Activated T-cell treated with anti-CD3 and anti-CD28 coated beads, Interleukin-2, amount 50 U/mL, for 4 hours (primary cell): ENCODE measurements at places on chromosomes 7 and 10. TPM values are rescaled to one million over a fixed set of nuclear protein-coding genes. Genes with fewer than 3 reads are reported as not detected.

The GSTO2 gene
- 0.33 TPM for total RNA-seq

The EFCAB10 gene
- total RNA-seq, result not detected

The LRRC61 gene
- 29.4 TPM for total RNA-seq

The NRCAM gene
- 0.73 TPM for total RNA-seq

The CPN1 gene
- total RNA-seq, result not detected

The ELN gene
- 0.15 TPM for total RNA-seq

The CALML5 gene
- total RNA-seq, result not detected

GRCh38 chr7:25781704-25782103, 370.3 kb upstream of the NFE2L3 start:
- no peak for DNase-seq

DNA sequence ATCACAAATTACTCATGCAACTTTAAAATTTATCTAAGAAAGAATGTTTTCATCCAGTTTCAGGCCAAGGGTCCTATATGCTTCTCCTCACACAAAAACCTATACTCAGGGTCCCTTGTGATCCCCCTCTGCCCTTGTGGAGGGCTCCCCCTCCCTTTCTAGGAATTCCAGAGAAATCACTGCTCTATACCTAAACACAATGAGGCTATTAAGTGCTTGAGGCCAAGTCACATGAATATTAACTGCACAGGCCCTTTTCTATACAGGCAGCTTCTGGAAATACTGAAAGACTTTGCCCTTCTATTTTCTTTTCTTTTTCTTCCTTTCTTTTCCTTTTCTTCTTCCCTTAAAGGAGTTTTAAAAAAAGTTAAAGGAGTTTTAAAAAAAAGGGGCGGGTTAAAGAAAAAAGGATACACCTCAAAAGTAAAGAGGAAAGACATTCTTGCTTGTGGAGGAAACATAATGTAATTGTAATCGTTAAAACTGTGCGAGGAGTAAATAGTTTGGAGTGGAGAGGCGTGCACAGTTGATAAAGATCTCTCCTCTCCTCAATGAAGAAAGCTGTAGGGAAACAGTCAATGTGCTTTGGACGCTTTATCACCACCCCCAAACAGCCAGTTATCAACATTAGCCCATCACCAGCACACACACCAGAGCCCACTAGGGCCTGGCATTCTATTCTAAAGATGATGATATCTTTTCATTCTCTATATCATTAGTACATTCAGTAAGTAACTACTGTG, 16.4 kb downstream of the GRB10 start:
- DNase-seq, result no peak

DNA sequence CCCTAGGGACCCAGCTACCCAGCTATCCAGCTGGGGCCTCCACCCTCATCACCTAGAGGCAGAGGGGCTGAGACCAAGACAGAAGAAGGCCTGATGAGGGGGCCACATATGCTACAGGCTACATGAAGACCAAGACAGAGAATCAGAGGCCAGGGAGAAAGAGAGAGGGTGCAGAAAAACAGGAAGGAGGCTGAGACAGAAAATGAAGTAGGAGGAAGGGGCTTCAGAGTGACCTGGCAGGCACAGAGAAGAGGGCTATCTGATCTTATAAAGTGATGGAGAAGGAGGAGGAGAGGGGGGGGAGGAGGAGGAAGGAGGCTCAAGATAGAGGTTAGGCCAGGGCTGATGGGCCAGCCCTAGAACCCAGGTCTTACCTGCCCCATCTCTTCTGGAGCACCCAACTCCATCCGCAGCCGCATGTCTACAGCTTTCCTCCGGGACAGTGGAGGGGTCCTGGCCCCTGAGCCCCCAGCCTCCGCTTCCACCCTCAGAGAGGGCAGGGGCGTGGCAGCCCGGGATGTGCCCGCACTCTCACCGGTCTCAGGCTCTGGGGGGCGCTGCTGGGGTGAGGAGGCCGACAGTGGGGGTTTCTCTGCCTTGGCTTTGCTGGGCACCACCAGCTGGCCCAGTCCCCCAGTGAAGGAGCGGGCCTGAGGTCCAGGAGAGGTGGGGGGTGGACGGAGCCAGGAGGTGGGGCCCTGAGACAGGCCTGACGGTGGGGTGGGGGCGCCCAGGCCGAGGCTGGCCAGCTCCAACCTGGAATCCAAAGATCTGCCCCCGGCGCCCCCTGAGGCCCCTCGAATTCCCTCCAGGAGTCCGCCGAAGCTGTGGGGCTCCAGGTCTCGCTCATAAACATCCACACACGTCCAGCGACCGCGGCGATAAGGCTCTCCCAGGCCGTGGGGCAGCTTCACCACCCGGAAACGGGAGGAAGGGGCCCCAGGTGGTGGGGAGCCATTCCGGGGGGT, 1.8 kb downstream of the TSC22D4 start:
- no peak for DNase-seq

- DNase-seq, result no peak
These were observed 10.1 kb upstream of the CELF2 start for GRCh38 chr10:11007476-11008020.

DNA sequence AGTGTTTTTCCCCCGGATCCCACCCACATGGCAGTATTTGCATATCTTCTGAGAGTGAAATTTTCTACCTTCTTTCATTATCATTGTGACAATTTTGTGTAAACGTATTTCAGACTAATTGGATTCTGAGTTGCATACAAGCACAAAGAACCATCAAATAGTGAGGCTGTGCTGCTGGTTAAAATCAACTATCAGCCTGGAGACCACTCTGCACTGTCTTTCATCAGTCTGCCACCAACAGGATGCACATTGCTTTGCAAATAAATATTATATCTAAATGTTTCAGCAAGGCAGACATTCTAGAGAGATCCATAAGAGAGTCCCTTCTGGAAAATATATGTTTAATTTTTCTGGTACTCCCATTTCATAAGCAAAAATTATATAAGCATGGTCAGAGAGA, 851.8 kb downstream of the XPNPEP1 start:
- DNase-seq, result no peak

DNA sequence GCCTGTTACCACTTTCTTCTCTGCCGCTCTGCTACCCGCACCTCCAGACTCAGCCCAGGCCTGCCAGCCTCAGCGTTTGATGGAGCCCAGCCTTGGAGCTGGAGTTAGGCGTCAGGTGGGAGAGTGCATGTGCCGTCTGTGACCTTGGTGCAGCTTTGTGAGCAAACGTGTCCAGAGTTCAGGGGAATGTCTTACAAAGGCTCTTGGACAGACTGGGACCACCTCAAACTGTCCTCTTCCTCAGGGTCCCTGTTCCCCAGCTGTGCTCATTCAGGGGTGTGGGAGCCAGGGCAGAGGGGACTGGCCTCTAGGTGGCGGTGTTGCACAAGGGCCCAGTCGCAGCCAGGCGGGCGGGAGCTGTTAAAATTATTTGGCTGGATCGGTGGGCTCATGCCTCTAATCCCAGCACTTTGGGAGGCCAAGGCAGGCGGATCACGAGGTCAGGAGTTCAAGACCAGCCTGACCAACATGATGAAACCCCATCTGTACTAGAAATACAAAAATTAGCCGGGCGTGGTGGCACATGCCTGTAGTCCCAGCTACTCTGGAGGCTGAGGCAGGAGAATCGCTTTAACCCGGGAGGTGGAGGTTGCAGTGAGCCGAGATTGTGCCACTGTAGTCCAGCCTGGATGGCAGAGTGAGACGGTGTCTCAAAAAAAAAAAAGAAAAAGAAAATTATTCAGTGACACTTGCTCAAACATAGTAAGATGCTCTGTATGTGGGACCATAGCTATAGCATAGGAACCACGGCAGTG, 89.2 kb downstream of the ADCY1 start:
- DNase-seq, result no peak

- no peak for DNase-seq
These were observed 1.3 kb downstream of the EGR2 start for GRCh38 chr10:62814756-62815380.

GRCh38 chr10:111506266-111507034, 429.6 kb downstream of the ADRA2A start:
- DNase-seq, result no peak

DNA sequence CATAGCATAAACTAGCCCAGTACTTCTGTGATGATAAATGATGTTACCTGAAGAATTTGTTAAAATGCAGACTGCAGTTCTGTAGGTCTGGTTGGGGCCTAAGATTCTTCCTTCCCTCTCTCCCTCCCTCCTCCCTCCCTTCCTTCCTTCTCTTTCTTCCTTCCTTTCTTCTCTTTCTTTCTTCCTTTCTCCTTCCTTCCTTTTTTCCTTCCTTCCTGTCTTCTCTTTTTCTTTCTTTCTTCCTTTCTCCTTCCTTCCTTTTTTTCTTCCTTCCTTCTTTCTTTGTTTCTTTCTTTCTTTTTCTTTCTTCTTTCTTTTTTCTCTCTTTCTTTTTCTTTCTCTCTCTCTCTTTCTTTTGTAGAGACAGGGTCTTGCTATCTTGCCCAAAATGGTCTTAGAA, 3.7 kb upstream of the SLC25A28 start:
- DNase-seq, result no peak

GRCh38 chr10:36681751-36682632, 443.4 kb upstream of the ANKRD30A start:
- DNase-seq, result no peak

DNA sequence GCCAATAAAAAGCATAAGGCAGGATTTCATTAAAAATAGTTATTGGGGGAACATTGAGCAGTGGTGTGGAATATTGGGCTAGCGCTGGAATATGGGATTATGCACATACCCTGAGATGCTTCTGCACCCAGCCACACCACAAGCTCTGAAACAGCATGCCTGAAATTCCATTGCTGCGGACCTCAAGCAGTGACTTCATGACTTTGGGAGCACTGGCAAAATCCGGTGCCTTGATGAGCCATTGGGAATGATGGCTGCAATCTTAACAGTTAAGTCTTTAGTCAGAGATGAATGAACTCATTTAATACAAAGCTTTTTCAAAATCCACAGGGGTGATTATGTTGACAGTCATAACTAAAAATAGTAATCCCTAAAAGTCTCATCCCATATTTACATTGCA, 274.7 kb upstream of the MTPN start:
- DNase-seq, result no peak

DNA sequence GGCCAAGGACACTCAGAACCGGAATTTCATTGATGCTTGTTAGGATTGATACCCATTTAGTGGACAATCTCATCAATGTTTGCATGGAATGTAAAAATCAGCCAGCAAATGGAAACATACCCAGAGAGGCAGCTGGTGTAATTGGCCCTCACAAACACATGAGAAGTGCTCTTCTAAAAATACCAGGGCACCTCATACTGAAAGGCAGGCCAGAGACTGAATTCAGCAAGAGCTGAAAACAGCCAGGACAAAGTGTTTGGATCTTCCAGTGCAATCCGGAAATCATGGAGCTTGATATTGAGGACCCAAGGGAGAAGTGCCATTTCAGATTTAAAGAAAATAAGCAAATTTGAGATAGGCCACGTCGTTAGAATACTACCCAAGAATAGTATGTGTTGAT, 498.6 kb downstream of the GALNT17 start:
- no peak for DNase-seq

DNA sequence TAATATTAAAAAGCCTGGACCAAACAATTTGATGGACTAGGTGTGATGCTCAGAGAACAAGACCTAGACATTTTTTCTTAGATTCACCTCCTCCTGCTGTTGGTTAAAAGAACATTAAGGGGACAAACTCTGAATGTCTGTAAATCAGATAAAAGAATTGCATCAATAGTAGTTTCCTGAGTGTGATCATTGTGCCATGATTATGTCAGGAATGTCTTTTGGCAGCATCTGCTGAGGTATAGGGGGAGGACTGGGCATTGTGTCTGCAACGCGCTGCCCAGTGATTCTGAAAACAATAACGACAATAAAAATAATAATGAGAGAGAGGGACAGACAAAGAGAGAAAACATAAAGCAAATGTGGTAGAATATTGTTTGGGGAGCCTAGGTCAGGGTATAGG, 6.9 kb downstream of the C7orf57 start:
- no peak for DNase-seq

DNA sequence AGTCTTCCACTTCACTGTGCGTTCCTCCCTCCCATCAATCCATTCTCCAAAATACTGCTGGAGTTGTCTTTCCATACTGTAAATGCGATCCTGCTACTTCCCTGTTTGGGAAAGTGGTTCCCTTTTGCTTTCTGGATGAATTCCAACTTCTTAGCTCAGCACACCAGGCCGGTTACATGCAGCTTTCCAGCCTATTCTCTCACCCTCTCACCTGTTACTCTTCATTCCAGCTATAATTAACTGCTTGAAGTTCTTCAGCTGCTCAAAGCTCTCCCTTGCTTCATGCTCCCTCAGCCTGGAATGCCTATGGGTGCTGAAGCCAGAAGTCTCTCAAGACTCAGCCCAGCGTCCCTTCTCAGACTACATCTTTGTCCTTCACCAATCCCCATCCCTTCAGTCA, 6.0 kb upstream of the ZNRF2 start:
- DNase-seq, result no peak

DNA sequence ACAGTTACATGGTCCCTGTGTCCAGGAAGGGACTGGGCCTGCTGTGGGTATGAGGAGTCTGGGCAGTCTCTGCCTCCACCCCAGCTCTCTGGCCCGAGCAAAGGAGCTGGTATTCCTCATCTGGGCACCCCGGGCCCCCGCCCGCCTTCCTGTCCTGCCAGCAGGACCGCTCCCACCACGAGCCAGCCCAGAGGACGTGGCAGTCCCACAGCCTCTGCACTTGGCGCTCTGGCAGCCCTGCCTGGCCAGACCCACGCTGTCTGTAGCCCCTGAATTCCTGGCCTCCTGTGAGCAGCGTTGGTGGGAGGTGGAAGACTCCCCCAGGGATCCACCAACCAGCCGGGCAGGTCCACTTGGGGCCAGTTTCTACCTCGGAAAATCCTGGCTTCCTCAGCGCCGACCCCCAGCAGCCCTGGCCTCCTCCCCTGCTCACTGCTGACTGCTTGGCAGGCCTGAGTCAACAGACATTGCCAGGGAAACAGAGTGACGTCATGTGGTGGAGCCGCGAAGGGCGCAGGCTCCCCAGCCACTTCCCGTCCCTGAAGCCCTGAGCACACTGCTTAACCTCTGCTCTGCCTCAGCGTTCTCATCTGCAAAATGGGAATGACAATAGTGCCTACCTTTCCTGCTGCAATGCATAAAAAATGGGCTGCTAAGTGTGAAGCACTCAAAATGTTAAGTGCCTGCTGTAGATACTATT, 21.6 kb upstream of the LIMK1 start:
- DNase-seq, result peak; percentile 57

DNA sequence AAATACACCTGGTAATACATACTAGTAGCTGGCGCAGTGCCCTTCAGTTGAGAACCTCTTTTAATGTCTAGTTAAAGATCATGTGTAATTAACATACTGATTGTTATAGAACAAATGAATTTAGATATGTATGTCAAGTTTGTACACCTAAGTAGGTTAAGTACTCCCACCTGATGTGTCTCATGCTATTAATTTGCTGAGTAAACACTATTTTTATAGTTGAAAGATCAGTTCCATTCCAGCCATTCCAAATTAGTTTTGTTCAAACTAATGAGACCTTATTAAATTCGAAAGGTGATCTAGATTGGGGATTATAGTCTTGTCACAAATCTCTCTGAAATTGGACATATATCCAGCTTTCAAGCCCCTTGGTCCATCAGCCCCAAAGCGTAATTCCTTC, 710.0 kb downstream of the LRMDA start:
- DNase-seq, result no peak

- no peak for DNase-seq
These were observed 28.3 kb upstream of the CLDN4 start for GRCh38 chr7:73802459-73802858.
